ENCODE measurements at places on chromosomes 2 and 18.

GRCh38 chr2:238457927-238458324 is 31.2 kb downstream of the ASB1 start:
- DNase-seq: no peak

DNA sequence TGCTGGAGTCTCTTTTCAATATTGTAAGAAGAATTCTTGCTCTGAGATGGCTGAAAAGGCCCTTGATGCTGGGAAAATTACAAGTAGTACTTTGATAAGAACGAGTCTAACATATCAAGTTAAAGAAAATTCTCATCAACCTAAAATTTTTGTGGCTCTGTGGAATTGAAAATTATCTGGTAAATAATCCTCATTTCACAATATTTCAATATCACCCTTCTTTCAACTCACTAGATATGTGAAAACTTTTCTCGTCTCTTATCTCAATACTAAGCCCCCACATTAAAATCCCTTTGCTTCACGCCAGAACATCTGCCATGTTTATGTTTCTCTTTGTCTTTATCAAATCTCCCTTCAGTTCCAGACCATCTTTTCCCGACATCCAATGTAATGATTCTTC is 448.8 kb downstream of the ZNF516 start:
- no peak for DNase-seq

DNA sequence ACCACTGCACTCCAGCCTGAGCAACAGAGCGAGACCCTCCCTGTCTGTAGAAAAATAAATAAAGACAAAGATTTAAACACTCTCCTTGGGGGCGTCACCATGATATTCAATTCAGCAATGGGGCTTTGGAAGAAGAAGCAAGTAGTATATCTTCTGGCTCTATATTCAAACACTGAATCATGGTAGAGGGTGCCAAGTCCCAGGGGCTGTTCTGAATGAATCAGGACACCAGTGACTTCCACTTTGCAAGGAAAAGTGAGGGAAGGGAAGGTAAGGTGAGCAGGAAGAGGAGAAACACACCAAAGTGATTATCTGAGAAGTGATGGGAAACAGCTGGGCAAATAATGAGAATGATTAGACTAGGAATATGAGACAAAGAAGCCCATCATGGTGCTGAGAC is 80.5 kb downstream of the AAK1 start:
- DNase-seq: no peak

DNA sequence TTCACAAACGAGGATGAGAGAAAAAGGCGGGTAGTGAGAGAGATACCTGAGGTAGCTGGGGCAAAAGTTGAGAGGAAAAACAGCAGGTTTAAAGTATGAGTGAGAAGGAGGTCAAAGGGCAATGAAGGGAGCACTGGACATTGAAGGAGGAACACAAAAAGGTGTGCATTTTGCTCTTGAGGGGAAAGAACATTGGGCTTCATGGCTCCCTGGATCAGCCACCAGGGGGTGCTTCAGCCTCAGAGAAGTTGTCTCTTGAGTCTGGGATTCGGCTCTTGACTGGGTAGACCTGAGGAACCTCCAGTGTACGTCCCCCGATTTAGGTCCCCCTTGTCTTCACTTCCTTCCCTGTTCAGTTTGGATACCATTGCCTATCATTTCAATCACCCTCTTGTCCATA is 128.5 kb downstream of the RAPGEF4 start:
- DNase-seq: peak; percentile 59

DNA sequence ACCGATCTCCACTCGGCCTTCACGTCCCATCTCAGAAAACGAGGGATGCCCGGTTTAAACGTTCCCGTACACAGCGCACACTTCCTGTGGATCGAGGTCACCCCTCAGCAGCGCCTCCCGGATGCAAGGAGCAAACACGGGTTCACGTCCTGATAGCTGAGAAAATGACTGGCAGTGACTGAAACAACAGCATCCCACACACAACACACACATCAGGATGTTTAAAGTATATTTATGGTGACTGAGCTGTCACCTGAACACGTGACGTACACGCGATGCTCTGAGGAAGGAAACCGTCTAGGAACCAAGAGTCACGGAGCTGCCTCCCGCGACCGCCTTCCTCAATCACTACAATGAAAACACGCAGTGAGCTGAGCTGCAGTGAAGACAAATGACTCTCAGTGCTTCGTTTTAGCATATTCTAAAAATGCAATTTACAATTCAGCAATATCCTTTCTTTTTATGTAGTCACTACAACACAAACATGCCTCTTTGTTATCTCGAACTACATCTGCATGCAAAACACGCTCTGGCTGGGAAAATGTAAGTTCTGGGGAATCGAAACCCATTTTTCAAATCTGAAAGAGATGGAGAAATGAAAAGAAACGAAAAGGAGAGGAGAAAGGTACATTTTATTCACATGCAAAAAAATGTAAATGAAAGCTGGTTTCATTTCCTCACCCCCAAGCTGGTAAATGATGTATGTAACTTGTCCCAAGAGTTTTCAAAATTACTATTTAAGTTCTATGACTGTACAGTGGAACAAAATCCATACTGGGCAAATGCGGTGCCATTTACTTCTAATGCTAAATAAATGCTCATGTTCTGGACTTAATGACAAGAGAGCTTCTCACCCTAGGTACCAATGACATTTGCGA is 19.8 kb downstream of the HDAC4 start:
- no peak for DNase-seq

DNA sequence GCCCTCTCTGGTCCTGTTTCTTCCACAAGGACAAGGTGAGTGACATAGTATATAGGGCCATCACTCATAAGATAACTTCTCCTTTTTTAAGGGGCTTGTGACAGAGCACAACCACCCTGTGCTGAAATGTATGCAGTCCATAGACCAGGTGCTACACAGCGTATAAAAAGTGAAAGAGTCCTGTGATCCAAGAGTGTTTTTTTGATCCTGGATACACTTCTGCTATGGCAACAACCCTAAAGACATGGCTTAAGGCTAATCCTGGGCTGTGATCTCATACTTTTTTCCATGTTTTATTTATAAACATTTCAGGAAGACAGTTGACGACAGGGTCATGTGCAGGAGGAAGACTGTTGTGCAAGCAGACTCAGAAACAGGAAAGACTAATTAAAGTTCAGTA is 400.5 kb upstream of the TCF4 start:
- DNase-seq: no peak

- DNase-seq: no peak
These were observed 444.7 kb upstream of the TNP1 start for GRCh38 chr2:217304582-217304981.

DNA sequence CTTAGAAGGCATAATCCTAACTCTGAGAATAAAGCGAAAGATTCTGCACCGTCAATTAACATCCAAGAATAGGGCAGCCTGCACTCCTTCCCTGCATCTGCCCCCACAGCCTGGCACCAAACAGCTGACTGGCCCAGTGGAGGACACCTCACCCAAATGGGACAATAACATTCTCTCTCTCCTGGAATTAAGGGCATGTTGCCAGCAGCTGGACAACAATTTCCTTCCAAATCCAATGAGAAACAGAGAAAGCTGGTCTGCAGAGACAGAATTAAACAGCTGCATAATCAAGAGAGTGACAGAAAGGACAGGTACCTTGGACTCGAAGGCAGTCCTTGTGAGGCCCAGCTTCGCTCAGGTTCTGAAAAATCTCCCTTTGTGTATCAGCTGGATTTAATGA is 15.0 kb downstream of the COX7A2L start:
- no peak for DNase-seq

GRCh38 chr2:133942398-133942797 is 311.5 kb upstream of the MGAT5 start:
- DNase-seq: no peak

GRCh38 chr2:160022162-160022561 is 40.3 kb downstream of the PLA2R1 start:
- no peak for DNase-seq

GRCh38 chr2:231056453-231057416 is at the start of gene PSMD1:
TSS of gene PSMD1 (plus strand) at chr2:231056867. CDS start at chr2:231057026, 159 bp downstream.
- peak; percentile 92 for DNase-seq

GRCh38 chr2:235303499-235304291 is 190.1 kb upstream of the AGAP1 start:
- DNase-seq: no peak

DNA sequence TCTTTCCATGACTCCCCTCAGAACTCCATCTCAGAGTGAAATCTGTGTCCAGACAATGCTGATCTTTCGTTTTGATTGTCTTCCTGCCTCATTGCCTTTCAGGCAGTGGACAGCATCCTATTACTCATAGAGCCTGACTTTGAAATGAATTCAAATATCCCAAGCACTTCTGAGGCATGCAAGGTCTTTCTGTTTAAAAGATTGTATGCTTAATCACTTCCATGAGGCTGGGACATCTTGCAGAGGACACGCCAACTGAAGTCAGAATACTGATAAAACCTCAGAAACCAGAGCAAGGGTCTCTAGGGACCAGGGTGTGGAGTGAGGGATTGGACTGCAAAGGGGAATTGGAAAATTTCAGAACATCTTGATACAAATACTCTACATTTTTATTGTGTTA is 836.5 kb upstream of the ID2 start:
- no peak for DNase-seq

DNA sequence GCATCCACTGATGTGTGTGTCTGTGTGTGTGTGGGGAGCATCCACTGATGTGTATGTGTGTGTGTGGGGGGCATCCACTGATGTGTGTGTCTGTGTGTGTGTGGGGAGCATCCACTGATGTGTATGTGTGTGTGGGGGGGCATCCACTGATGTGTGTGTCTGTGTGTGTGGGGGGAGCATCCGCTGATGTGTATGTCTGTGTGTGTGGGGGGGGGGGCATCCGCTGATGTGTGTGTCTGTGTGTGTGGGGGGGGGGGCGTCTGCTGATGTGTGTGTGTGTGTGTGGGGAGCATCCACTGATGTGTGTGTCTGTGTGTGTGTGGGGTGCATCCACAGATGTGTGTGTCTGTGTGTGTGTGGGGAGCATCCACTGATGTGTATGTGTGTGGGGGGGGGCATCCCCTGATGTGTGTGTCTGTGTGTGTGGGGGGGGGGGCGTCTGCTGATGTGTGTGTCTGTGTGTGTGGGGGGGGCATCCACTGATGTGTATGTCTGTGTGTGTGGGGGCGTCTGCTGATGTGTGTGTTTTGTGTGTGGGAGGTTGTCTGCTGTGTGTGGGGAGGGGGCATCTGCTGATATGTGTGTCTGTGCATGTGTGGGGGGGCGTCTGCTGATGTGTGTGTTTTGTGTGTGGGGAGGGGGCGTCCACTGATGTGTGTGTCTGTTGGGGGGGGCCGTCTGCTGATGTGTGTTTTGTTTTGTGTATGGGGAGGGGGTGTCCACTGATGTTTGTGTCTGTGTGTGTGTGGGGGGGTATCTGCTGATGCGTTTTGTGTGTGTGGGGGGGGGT is 125.9 kb downstream of the NFATC1 start:
- no peak for DNase-seq

DNA sequence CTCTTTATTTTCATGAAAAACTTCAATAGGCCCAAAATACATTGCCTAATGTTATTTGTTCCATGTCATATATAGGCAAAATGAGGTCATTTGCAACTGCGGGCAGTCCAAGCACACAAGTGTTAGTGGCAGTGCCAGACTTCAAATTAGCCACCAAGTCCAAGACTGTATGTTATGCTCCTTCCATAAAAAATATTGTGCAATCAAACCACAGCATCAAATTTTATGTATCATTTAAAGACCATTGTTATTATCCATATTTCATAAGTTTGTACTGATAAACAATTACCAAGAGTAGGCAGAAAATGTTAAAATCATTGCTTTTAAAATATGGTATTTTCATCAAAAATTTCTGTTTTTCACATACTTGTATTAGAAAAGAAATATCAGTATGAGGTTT is 54.1 kb downstream of the XIRP2 start:
- DNase-seq: no peak

GRCh38 chr2:128026448-128027277 is 1.2 kb downstream of the SAP130 start:
- DNase-seq: no peak

GRCh38 chr2:58553522-58553921 is 312.4 kb upstream of the FANCL start:
- no peak for DNase-seq

- peak; percentile 47 for DNase-seq
These were observed 178.4 kb upstream of the EPAS1 start for GRCh38 chr2:46118656-46119371.

GRCh38 chr2:45450634-45451033 is 160.4 kb downstream of the SRBD1 start:
- no peak for DNase-seq

DNA sequence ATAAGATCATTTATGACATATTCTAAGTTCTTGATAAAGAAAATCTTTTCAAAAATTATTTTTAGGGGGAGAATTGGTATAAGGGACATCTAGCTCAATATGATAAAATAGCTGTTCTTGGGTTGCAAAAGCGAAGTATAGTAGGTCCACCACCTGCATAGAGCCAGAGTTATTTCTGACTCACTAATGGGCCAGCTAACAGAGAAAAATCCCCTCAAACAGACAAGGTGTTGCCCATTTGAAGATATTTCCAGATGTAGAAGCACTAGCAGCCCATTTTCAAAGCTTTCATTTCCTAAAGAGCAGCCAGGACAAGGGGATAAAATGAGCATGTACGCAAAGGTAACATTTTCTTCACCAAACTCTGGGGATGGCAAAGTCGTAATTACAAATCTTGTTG is 165.7 kb upstream of the FN1 start:
- DNase-seq: no peak

DNA sequence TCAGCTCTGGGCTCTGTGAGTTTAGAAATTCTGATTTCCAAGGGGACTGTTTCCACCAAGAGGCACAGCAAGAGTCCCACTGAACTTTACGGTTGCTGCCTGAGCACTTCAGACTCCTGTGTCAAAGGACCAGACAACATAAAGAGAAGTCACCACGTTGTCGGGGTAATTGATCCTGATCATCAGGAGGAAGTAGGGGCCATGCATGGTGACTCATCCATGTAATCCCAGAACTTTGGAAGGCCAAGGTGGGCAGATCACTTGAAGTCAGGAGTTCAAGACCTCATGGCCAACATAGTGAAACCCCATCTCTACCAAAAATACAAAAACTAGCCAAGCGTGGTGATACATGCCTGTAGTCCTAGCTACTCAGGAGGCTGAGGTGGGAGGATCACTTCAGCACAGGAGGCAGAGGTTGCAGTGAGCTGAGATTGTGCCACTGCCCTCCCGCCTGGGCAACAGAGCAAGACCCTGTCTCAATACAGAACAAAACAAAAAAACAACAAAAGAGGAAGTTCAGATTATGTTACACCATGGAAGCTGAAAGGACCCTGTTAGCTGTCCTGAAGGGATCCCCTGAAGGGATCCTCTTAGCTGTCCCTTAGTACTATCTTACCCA is 9.4 kb upstream of the ASXL2 start:
- no peak for DNase-seq

DNA sequence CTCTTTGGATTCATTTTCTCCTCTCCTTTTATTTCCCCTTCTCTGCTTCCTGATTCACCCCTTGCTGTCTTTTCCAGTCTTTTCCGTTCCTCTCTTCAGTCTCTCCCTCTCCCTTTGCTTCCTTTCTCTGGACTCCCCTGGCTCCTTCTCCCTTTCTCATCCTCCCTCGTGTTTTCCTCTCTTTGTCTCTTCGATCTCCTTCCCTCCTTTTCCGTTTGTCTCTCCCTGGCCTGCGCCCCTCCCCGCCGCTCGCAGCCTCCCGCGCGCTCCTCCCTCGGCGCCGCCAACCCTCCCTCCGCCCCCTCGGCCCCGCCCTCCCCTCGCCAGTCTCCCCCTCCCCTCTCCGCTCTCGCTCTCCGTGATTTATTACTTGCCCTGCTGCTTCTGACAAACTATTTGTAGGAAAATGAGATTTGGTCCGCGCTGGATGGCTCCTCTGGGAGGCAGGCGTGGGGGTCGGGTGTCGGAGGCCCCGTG is 46.0 kb upstream of the PAX8 start:
- peak; percentile 62 for DNase-seq

- no peak for DNase-seq
These were observed 112.6 kb upstream of the NDUFV2 start for GRCh38 chr18:8989855-8990254.

GRCh38 chr18:57003342-57003741 is 143.5 kb upstream of the BOD1L2 start:
- DNase-seq: no peak

All from heart right ventricle (tissue), 16 donors.